ENCODE measurements at places on chromosomes 13 and 19.

GRCh38 chr19:13850910-13851733 lies 25.8 kb upstream of the NANOS3 start:
- DNase-seq: peak; percentile 69

GRCh38 chr13:50907781-50908180 lies 1.8 kb upstream of the RNASEH2B start:
- no peak for DNase-seq

- DNase-seq: no peak
These were observed 744 bp downstream of the ZNF805 start for GRCh38 chr19:57241176-57241575.

- no peak for DNase-seq
These were observed 80.1 kb downstream of the CYSLTR2 start for GRCh38 chr13:48733739-48734335.

DNA sequence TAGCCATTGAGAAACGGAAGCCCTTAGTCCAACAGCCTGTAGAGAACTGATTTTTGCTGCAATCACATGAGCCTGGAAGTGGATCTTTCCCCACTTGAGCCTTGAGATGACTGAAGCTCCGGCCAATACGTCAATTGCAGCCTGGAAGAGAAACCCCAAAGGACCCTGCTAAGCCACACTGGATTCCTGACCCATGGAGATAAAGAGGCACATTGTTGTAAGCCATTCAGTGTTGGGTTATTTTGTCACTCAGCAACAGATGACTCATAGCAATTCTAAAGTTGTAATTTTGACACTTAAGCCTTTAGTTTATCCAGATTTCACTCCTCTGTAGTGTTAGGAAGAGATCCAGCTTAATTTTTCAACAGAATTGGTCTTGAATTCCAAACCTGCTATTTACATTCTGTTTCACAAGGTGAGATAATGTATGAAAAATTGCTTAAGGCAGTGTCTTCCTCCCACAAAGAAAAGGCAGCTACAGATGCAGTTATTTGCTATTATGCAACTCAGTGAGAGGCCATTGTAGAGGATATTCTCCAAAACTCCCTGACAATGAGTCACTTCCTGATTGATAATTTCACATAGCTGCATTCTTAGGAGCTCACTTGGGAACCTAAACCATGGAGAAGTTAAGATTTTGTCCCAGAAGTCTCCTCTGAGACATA lies 59.4 kb upstream of the TSHZ3 start:
- DNase-seq: no peak

GRCh38 chr19:33522371-33522662 lies 726 bp upstream of the PEPD start:
- no peak for DNase-seq

DNA sequence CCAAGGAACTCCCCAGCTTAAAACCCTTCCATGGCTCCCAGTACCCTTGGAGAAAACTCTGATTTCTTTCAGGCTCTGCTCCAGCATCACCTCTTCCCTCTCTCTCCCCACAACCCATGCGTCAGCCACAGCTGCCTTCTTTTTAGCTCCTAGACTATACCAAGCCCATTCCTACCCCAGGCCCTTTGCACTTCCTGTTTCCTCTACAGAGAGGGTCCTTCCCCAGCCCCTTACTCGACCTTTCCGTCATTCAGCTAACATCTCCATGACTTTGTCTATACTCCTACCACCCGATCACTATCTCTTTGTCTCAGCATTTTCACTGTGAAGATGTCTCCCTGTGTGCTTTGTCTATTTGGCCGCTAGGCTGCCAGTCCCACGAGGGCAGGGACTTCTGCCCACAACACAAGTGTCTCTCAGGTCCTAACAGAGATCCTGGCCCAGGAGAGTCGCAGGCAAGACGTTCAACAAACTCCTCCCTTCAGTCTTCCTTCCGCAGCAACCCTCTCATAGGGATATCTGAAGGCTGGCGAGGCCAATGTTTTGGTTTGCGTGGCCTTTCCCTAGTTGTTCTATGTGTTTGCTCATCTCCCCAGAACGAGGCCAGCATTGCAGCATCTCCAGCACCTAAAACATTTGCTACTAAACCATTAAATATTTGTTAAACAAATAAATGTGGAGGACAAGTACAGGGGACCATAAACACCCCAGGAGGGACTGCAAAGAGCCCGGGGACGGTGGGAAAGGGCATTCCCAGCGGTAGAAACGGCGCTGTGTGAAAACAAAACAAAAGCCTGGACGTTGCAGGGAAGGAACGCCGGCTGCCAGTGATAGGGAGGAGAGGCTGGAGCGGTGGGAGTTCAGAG lies 816 bp downstream of the CCNP start:
- no peak for DNase-seq

DNA sequence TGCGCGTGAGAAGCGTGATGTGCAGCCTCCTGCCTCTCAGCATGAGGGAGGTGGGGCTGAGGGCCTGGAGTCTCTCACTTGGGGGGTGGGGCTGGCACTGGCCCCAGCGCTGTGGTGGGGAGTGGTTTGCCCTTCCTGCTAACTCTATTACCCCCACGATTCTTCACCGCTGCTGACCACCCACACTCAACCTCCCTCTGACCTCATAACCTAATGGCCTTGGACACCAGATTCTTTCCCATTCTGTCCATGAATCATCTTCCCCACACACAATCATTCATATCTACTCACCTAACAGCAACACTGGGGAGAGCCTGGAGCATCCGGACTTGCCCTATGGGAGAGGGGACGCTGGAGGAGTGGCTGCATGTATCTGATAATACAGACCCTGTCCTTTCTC lies 8.7 kb downstream of the CD177 start:
- DNase-seq: peak; percentile 31

- DNase-seq: no peak
These were observed 192.4 kb downstream of the NUFIP1 start for GRCh38 chr13:44796597-44797490.

- no peak for DNase-seq
These were observed 422 bp upstream of the ZNF575 start for GRCh38 chr19:43532571-43532961.

- no peak for DNase-seq
These were observed 7.9 kb downstream of the SYDE1 start for GRCh38 chr19:15115080-15115479.

GRCh38 chr13:88895261-88895941 lies 1224.2 kb downstream of the SLITRK5 start:
- no peak for DNase-seq

GRCh38 chr19:57161985-57162539 lies 5.2 kb downstream of the DUXA start:
- DNase-seq: no peak

DNA sequence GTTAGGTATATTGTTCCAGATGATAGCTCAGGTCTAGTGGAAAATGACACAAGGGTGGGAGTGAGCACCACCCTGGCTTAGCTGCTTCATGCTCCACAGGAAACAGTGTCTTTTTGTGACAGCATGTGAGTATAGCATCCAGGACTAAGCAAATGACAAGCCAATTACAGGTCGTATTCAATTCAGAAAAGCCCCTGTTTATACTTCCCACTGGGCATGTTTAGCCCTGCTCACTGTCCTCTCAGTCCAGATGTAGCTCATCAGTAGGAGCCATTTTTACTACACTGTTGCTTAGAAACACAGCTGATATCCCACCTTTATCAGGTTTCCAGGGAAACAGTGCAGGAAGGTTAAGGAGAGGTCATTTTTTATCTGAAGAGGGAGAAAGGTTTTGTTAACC lies 8.0 kb downstream of the ABHD13 start:
- DNase-seq: no peak

- DNase-seq: no peak
These were observed 16.9 kb downstream of the CEBPA start for GRCh38 chr19:33285441-33285927.

GRCh38 chr13:27522847-27523246 lies 72.5 kb upstream of the MTIF3 start:
- no peak for DNase-seq

DNA sequence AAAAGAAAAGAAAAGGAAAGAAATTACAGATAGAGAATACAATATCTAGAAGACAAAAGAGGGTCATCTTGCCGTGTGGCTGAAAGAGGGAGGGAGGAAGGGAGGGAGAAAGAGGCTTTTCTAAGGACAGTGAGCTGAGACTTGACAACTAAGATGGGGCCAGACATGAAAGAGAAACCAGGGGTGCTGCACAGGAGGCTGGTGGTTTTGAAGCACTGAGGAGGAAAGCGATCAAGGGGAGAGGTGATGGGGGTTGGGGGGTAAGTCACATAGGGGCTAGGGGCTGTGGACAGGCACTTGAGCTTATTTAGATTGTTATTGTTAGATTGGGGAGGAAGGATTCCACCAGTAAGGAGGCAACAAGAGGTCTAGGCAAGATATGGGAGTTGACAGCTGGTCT lies 17.3 kb downstream of the PNPLA6 start:
- no peak for DNase-seq

GRCh38 chr19:1904860-1905109 lies 414 bp upstream of the ADAT3 start:
- DNase-seq: no peak

DNA sequence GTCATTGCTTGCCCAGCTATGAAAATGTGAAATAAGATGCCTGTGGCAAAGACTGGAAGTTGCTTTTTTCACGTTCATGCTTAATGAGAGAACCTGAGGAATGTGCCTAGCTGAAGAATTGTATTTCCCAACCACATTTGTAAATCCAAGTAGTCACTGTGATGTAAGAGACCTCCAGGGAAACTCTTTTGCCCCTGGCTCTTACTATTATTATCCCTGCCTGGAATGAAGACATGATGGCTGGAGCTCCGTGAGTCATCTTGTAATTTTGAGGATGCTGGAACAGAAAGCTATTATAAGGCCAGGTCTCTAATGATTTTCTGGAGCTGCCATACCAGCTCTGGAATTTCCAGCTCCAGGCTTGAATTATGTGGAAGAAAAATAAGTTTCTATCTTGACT lies 894.3 kb downstream of the DIAPH3 start:
- DNase-seq: no peak

- DNase-seq: no peak
These were observed 8.5 kb upstream of the ZNF91 start for GRCh38 chr19:23403581-23404324.

- DNase-seq: peak; percentile 56
These were observed at the start of gene EHD2 for GRCh38 chr19:47713046-47714021. Gene EHD2 (plus strand): TSS chr19:47713422. CDS start chr19:47716613, 3,191 bp downstream.

GRCh38 chr13:49113526-49114286 lies 106.4 kb upstream of the MLNR start:
- DNase-seq: no peak

- DNase-seq: no peak
These were observed 16.1 kb downstream of the CARD8 start for GRCh38 chr19:48239582-48240141.

DNA sequence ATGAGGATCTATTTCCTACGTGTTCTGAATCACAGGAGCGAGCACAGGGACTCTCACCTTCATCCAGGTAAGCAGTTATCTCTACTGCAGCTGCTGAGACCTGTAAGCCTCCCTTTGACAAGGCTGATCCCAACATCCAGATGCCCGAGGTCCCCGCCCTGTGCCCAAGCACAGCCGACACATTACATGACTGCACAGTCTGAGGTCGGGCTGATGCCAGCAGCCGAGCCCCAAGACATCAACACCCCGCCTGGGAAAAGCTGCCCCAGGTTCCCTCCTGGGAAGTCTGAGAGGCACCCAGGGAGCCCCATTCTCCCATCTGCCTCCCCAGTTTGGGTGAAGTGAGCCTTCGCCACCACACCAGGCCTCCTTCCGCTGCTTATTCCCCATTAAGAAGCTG lies 95.9 kb downstream of the COL4A1 start:
- no peak for DNase-seq

GRCh38 chr13:69946511-69946910 lies 161.1 kb upstream of the ATXN8OS start:
- DNase-seq: no peak

- DNase-seq: no peak
These were observed 5.9 kb upstream of the CACNG7 start for GRCh38 chr19:53903055-53903680.

DNA sequence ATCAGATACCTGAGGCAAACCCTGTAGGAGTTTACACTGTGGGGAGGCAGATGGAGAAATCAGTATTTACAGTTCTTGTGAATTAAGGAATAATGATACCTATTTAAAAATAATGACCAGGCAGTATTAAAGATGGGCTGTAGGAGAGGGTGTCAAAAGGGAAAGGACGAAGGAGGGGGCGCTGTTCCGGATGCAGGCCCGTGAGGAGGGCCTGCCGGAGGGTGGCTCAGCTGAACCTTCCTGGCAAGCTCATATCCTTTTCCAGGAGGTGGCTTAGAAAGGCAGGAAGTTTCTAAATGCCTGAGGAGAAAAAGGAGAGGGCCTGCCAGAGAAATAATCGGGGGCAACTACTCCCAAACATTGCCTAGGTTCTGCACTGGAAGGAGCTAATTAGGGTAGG lies 46.6 kb downstream of the MBNL2 start:
- DNase-seq: no peak

DNA sequence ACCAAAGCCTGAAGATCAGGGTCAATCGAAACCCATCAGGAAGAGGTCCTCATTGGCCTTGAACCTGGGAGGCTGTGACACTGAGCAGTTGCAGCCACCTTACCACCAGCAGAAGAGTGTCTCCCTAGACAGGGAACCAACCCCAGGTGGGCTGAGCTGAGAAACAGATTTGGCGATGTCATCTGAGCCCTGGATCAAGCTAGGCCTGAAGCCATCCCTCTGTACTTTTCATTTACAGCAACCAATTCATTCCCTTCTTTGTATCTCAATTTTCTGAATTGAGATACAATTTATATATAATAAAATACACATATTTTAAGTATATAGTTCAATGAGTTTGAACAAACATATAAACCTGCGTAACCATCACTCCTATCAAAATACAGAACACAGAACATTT lies 14.6 kb downstream of the RHPN2 start:
- no peak for DNase-seq

DNA sequence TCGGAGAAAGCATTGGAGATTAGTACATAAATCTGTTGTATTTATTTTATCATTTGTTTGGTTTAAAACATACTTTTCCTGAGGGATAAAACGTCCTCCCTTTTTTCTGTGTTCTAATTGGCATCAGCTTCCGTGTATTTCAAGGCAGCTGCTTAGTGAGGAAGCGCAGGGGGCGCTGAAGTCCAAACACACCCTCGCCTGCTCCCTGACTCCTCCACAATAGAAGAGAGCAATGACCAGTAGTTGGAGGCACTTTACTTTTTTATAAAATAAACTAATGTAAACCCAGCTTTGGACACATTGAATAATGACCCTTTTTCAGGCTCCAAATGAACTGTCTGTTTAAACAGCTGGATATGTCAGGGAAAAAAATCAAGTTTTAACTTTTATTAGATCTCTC lies 79.9 kb downstream of the RNASEH2B start:
- no peak for DNase-seq

GRCh38 chr13:35107535-35107934 lies 165.5 kb downstream of the NBEA start:
- DNase-seq: no peak

GRCh38 chr13:32136716-32137115 lies 105.1 kb downstream of the FRY start:
- DNase-seq: no peak

GRCh38 chr19:42290523-42291434 lies 11.2 kb upstream of the PRR19 start:
- no peak for DNase-seq

Data from GOT3 (cell line).